ENCODE measurements at places on chromosomes 11 and 22. TPM values are rescaled to one million over a fixed set of nuclear protein-coding genes. Genes with fewer than 3 reads are reported as not detected.

DNA sequence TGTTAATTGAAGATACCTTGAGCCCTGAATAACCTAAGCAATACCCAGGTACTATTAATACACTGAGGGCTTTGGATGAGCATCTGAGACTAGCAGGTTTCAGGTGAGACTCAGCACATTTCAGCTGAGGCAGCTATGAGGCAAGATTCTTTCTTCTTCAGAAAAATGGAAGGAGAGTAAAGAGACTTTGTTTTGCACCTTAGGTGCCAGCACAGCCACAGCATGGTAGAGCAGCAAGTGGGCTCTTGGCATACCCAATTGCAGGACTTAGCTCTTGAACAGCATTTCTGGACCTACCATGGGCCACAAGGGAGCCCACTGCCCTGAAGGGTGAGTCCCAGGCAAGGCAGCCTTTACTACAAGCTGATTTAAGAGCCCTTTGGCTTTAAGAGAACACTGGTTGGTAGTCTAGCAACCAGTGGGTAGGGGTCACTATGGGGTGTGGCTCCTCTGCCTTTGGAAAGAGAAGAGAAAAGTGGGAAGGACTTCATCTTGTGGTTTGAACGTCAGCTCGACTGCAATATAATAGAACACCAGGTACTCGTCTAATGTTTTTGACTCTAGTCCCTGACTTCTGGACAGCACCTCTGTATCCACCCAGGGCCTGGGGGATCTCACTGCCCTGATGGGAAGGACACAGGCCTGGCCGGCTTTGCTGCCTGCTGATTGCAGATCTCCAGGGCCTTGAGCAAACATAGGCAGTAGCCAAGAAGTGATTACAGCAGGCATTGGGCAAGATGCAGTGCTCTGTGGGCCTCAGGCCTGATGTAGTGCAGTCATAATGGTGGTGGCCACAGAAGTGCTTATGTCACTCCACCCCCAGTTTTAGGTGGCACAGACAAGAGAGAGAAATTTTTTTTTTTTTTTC is 73.3 kb downstream of the GLYATL1 start:
- H3K4me1 ChIP-seq = no peaks in the 10 kb centered on the region
- peak overlapping the region; percentile 22 for H3K27ac ChIP-seq
- no peaks in the 10 kb centered on the region for H3K27me3 ChIP-seq
- H3K4me3 ChIP-seq = no peak overlapping the region

GRCh38 chr22:17318817-17319216 is 50.4 kb upstream of the CECR2 start:
- no peaks in the 10 kb centered on the region for H3K27me3 ChIP-seq
- DNase-seq = no peak
- no peak overlapping the region for H3K4me3 ChIP-seq
- no peak overlapping the region for H3K27ac ChIP-seq
- no peaks in the 10 kb centered on the region for H3K36me3 ChIP-seq

LGALS1 gene
- total RNA-seq = 365 TPM

NUDT22 gene
- total RNA-seq = 90.8 TPM

- no peak overlapping the region for H3K27ac ChIP-seq
- DNase-seq = no peak
- no peak overlapping the region for H3K4me3 ChIP-seq
- no peaks in the 10 kb centered on the region for H3K27me3 ChIP-seq
Measured at GRCh38 chr11:122661182-122661945, 5.8 kb downstream of the UBASH3B start.

PNPLA5 gene
- total RNA-seq = not detected

GRCh38 chr11:127412722-127413380 is 412.3 kb upstream of the KIRREL3 start:
- no peak overlapping the region for H3K27ac ChIP-seq
- H3K4me1 ChIP-seq = no peaks in the 10 kb centered on the region
- H3K36me3 ChIP-seq = no peaks in the 10 kb centered on the region

KRTAP5-1 gene
- total RNA-seq = not detected

FAT3 gene
- 9.6 TPM for total RNA-seq

- H3K36me3 ChIP-seq = no peaks in the 10 kb centered on the region
- DNase-seq = no peak
- H3K27me3 ChIP-seq = no peaks in the 10 kb centered on the region
- H3K27ac ChIP-seq = no peak overlapping the region
Measured at GRCh38 chr11:106644824-106645223, 373.5 kb downstream of the GUCY1A2 start.

- no peak overlapping the region for H3K27ac ChIP-seq
- peaks cover 5% of the 10 kb centered on the region for H3K4me1 ChIP-seq
- no peaks in the 10 kb centered on the region for H3K36me3 ChIP-seq
- H3K4me3 ChIP-seq = no peak overlapping the region
Measured at GRCh38 chr11:76806131-76806530, 23.0 kb downstream of the TSKU start.

DNA sequence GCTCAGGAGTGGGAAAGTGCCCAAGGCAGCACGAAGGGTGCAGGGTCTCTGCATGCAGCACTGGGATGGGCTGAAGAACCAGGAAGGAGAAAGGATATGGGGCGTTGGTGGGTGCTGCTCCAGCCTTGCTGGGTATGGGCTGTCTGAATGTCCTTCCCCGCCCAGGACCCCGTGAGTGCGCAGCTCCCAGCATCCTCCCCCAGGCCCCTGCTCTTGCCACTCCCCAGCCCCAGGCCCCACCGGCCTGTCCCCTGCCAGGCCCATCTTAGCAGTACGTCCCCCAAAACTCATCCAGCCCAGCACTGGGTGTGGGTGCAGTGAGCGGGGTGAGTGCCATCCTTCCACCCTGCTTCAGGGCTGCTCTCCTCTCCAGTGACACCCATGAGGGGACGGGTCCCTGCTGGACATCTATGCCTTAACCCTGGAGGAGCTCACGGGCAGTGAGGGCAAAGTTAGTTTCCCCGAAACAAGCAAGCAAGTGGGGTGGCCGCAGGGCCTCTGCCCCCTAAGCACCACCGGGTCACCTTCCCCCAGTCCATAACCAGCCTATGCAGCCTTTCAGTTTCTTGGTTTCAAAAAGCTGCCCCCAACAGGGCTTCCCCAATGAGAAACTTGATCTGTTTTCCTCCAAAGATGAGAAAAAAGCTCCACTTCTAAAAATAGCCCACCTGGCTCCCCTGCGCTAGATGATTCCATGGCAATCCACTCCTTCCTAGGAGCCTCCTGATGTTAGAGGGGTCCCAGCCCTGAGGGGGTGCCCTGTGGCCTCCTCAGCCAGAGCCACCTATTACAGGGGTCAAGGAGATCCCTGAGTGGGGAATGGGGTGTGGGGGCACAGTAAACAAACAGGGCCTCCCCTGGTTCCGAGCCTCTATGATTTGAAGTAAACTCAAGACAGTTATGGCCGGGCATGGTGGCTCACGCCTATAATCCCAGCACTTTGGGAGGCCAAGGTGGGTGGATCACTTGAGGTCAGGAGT is 103.8 kb downstream of the MORC2 start:
- no peaks in the 10 kb centered on the region for H3K27me3 ChIP-seq
- H3K4me3 ChIP-seq = no peak overlapping the region
- no peaks in the 10 kb centered on the region for H3K4me1 ChIP-seq
- no peak overlapping the region for H3K27ac ChIP-seq

WBP2NL gene
- 12.7 TPM for total RNA-seq
